Activated CD8-positive, alpha-beta memory T cell treated with anti-CD3 and anti-CD28 coated beads for 1 hour (primary cell): ENCODE measurements at places on chromosomes 3 and 15.

DNA sequence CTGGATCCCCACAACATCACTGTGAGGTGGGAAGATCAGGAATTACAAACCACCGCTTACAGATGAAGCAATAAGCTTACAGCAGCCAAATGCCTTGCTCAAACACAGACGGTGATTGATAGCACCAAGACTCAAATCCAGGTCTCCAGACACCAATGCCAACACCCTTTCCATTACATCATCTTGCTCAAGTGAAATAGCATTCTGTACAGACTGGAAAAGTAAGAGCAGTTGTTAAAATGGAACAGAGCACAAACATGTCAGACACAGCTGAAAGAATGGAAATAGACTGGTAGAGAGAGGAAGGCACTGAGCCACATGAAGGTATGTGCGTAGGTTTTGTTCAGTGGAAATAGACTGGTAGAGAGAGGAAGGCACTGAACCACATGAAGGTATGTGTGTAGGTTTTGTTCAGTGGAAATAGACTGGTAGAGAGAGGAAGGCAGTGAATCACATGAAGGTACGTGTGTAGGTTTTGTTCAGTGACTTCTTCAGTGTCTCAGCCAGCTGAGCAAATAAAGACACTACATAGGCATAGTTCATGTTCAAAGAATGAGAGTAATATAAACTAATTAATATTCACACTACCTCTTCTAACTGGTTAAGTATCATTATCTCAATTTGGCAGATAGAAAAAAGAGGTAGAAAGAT lies 15.6 kb downstream of the CLDN1 start:
- no peak for DNase-seq

DNA sequence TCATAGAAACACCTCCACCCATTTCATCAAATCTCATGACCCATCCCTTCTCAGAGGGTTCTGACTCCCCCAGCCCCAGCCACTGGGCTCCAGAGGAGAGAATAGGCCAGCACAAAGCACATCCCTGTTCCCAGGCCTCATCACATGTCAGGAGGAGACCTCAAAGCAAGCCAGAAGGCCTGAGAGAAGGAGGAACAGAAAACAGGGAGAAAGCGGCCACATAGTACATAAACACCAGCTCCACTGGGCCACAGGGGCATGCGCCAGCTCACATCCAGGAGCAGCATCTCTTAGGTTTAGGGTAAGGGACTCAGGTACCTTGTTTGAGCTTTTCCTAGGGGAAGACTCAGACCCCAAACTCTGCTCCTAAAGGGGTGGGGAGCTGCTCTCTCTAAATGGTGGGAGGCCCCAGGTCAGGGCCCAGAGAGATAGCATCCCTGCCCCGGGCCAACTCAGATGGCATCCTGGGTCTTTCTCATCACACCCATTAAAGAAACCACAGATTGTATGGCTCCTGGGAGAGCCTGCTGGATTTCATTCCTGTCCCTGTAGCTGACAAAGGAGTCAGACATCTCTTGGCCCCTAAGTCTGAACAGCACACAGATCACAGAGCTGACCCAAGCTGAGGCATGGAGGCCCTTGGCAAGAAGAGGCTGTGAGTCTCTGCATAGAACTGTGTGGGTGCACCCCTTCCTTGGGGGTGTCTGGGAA lies 2.5 kb downstream of the SHF start:
- DNase-seq: no peak

DNA sequence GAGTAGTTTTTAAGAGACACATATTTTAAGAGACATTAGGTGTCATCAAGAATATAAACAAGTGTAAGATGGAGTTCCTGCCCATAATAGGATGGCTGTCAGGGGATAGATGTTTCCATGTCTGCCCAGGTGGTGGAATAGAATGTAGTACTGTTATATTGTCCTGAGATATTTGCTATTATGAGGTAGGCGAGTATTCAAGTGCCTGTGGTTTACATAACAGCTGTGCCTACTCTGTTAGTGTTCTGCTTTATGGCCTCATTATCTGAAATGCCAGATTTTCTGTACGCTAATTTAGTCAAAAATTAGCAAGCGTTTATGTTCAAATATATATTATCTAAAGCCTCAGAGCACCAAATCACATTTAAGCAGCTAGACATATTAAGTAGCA lies 360.2 kb upstream of the ROPN1 start:
- no peak for DNase-seq

- DNase-seq: no peak
These were observed 557.5 kb upstream of the NR2F2 start for GRCh38 chr15:95772982-95773381.

- no peak for DNase-seq
These were observed 236.1 kb downstream of the RORA start for GRCh38 chr15:60993008-60993407.

- DNase-seq: no peak
These were observed 53.9 kb upstream of the PCSK6 start for GRCh38 chr15:101543431-101543830.

DNA sequence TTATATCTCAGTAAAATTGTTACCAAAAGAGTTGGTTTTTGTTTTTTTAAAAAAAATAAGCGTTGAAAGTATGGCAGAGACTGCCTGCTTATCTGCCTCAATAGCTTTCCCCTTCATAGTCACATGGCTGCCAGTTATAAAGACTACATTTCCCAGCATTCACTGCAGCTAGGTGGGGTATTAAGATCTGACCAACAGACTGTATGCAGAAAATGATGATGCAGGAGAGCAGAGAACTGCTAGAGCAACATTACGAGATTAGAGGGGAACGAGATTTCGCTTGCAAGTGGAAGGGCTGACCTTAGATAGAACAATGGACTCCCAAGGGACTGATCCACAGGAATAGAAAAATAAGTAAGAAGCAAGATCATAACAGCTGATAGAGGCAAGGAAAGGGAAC lies 14.3 kb downstream of the RHOA start:
- DNase-seq: no peak

DNA sequence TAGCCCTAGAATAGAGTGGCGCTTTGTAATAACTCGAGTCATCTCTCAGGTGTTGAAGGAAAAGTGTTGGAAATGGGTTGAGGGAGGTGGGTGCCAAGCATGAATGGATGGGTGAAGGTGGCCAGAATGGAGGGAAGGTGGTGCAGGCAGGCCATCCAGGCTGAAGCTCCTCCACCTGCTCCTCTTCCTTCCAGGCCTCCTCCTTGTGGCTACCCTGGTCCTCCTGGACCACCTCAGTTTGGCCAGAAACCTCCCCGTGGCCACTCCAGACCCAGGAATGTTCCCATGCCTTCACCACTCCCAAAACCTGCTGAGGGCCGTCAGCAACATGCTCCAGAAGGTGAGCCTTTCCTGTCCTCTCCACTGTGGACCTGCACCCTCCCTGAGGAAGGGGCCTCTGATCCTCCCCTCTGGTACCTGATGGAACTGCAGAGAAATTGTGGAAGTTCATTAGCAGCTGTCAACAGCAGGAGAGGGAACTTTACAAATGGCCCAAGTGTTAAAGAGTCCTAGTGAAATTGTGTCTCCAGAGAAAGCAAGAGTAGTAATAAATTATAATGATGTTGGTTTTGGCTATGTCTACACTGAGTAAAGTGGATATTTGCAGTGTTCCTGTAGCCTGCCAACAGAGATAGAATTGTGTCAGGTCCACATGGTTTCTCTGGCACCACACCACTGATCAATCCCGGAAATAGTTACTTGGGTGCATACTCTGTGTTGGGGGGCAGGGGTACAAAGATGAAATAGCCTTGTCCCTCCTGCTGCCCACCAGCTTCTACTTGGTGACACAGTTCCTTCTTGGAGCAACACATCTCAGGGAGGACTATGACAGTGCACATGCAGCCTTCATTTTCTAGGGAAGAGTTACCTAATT lies 1.6 kb downstream of the IL12A start:
- no peak for DNase-seq

GRCh38 chr3:121648219-121648958 lies 12.3 kb downstream of the HCLS1 start:
- DNase-seq: no peak

- DNase-seq: no peak
These were observed 10.4 kb downstream of the WDR48 start for GRCh38 chr3:39062180-39062579.

DNA sequence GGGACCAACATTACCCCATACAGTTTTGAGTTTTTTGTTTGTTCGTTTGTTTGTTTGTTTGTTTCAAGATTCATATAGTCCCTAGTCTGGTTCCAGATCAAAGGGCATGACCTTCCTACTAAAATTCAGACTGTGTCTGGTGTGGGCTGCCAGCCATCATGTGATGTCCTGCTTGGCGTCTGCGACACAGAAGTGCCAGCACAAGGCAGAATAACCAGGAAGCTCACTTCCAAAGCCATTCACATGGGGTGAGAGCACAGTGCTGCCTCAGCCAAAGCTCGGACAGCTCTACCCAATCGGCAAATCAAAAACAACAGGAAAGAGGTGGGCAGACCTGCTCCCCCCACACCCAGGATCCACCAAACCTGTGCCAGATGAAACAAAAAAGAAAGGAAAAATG lies 142.6 kb upstream of the THBS1 start:
- DNase-seq: no peak
